ENCODE measurements at places on chromosomes 4 and X. TPM values are rescaled to one million over a fixed set of nuclear protein-coding genes. Genes with fewer than 3 reads are reported as not detected.

DNA sequence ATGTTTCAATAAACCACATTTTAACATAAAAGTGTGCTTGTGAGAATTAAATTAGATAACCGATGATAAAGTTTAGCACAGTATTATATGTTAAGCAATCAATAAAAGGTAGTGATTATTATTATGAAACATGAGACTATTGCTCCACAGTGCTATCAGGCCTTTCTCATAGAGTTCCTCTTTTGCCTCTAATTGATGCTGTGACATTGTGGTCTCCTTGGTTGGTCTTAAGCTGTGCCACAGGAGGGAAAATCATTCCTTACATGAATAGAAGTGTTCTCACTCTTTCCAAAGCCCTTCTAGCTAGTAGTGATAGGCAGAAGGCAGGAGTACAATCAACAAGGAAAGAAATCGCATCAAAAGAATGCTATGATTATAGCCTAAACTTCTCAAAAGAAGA, 9.2 kb upstream of the PDHA2 start:
- DNase-seq = no peak

DNA sequence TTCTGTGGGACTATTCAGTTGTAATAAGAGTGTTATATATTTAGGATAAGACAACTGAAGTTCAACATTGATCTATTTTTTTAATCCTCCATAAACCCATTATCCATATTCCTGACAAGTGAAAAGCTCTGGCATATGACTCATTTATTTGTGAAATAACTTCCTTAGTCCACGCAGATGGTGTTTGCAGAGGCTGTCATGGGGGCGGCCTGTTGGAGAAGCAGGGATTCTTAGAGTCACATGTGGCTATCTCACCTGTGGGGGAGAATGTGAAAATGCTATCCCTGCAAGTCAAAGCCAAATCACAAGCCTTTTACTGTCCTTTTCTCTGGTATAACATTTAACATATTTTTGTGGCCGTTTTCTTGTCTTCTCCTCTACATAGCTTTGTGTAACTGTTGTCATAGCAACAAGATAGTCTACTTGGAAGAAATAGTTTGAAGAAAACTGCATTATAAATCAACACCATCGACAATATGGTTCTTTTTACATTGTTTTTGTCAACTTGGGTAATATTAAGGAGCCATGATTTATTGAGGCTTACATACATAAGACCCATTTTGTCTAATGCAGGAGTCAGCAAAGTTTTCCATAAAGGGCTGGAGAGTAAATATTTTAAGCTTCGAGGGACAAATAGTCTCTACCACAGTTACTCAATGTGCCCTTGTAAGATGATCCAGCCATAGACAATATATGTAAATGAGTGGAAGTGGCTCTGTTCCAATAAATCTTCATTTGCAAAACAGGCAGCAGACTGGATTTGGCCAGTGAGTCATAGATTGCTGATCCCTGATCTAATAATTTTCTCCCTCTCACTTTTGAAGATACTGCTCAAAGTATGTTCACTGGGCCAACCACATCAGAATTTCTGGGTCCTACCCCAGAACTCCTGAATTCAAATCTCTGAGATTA, 395.0 kb downstream of the DTHD1 start:
- no peak for DNase-seq

DNA sequence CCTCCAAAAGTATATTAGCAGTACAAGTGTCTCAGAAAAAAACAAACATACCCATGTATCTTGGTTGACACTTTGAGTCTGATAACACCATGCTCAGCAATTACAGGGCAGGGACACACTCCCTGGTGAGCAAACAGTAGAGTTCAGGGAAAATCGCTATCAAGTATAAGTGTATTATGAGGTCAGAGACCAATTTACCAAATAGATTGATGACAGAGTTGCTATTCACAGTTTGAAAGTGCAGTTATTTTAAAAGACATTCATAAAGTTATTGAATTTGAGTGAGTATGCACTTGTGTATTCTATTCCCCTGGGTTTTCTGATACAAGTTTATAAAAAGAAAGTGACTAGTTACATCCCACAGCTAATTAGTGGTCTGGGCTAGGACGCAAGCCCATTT, 10.2 kb upstream of the LONRF3 start:
- DNase-seq = no peak

DNA sequence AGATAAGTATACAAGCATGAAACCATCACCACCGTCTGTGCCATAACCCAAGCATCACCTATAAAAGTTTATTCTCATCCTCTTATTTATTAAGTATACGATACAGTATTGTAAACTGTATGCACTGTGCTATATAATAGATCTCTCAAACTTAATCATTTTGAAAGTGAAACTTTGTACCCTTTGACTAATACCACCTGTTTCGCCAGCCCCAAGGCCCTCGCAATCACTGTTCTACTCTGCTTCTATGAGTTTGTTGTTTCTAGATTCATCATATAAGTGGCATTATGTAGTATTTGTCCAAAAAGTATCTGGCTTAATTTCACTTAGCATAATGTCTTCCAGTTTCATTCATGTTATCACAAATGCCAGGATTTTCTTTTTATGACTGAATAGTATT, 72.1 kb upstream of the DOCK11 start:
- DNase-seq = no peak

- DNase-seq = no peak
Measured at GRCh38 chr4:97153042-97153441, 990.2 kb downstream of the STPG2 start.

GRCh38 chr4:151922306-151922705, 161.5 kb upstream of the GATB start:
- no peak for DNase-seq

DNA sequence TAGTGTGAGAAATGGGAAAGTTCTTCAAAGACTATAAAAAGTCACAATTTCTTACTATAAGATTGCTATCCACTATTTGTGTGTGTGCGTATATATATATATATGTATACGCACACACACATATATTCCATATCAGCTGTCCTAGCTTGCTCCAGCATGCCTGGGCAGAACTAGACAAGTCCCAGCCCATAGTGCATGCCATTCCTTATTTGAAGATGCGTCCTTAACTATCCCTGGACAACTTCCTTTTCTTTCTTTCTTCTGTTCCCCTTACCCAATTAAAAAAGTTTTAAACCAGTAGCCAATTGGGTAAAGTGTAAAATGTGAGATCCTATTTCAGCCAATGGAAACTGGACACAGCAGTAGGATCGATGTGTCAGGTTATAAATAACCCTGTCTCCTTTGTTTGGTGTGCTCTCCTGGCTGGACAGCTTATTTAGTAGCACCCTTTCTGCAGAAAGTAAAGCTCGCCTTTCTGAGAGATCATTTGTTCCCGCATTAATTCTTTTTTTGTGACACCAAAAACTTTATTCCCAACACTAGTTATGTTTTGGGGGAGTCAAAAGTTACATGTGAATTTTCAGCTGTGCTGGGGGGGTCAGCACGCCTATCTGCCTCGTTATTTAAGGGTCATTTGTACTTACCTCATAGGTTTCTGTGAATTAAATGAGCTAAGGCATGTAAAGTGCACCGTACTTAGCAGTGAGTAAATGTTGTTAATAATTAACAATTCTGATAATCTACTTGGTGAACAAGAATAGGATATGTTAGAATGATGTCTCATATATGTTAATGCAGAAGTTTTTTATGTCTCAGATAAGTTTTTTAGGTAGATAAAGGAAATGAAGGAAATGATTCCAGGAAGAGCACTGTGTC, 40.9 kb downstream of the KDM6A start:
- no peak for DNase-seq

DNA sequence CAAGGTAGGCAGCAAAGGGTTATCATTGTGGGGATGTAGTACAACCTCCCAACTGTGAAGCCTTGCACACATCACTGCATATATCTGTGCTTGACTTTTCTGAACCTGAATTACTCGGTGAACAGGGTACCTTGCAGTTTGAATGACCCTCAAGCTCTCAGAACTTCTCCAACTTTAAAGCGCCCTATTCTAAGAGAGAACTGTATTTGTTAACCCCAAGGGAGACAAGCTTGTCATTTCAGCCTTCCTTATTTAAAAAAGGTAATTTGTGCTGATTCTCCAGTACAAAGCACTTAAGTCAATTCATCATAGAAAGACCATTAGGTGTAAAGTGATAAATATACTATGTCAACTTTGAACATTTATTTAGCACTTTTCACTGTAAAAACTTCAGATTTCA, 122.0 kb upstream of the STS start:
- no peak for DNase-seq

GRCh38 chr4:25345744-25346143, 31.3 kb upstream of the ANAPC4 start:
- no peak for DNase-seq

- DNase-seq = no peak
Measured at GRCh38 chrX:97398030-97398551, 514.4 kb downstream of the RPA4 start.

DNA sequence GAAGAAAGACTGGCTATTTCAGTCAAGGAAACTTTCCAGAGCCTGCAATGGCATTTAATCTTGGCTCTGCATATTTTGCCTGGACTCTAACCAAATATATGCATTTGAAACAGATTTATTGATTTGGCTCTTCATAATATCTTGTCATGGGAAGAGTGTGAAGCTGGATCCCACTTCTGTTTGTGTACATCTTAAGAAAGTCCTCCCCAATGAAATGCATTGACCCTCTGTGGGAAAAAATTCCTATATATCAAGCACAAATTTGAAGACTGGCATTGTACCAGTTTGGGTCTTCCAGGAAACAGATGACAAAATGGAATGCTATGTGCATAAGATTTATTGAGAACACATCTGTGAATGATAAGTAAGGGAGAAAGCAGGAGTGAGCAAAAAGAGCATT, 897.3 kb upstream of the TENM3 start:
- no peak for DNase-seq

DNA sequence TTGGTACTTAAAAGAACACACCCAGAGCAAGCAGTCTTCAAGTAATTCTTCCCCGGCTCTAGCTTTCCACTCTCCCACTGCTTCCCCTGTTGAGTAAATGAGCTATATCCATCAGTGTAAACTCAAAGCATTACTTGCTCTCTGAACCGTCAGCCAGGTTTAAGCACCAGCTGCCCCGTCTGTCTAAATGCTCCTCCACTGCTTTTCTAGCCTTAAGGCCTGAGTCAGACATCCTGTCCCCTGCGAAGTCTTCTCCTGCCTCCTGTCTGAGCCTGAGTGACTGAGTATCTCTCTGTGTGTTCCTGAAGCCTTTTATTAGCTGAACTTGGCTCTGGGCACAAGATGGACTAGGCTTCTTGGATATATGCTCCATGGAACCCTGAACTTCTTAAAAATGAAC, 205.1 kb downstream of the STK32B start:
- DNase-seq = no peak

- peak; percentile 83 for DNase-seq
Measured at GRCh38 chrX:13734278-13735172, at the start of the genes OFD1 and TRAPPC2. OFD1 (plus strand) TSS chrX:13734748; CDS start chrX:13735072, 324 bp downstream. TRAPPC2 (minus strand) TSS chrX:13734620; CDS start chrX:13719963, 14,657 bp downstream.

- DNase-seq = no peak
Measured at GRCh38 chrX:118464501-118464900, 31.1 kb upstream of the DOCK11 start.

DNA sequence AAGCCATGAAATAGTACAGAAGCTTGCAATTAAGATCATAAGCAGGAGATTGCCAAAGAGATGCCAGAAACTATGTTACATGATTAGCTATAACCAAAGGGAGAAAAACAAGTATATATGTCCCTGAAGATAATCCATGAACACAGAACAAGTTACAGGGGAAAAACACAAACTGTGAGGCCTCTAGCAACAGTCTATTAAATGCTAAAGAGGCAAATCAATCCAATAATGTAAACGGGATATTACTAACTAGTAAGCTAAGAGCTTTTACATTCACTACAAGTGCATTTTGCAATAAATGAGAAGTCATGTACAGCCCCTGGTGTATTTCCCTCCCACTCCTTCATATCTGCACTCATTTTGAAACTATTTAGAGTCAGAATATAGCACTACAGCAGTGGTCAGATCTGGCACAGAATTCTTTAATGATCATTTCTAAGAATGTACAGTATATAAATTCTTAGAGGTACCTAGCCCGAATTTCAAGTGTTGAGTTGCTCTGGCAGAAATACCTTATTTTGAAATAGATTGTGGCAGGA, 449.8 kb upstream of the SMIM31 start:
- DNase-seq = no peak

GRCh38 chrX:46812445-46812844, 24.4 kb upstream of the RP2 start:
- no peak for DNase-seq

DNA sequence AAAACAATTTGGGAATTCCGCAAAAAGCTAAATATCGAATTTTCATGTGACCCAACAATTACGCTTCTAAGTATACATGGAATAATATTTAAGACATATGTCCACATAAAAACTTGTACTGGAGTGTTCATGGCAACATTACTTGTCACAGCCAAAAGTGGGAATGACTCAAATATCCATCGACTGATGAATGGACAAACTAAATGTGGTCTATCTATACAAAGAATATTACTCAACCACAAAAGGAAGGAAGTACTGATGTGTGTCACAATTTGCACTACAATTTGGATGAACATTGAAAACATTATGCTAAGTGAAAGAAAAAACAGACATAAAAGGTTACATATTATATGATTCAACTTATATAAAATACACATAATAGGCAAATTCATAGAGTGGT, 71.9 kb downstream of the AFF2 start:
- DNase-seq = no peak

GRCh38 chrX:39814391-39814790, 283.4 kb downstream of the BCOR start:
- no peak for DNase-seq

- no peak for DNase-seq
Measured at GRCh38 chrX:129771266-129771995, 8.3 kb upstream of the SASH3 start.

DNA sequence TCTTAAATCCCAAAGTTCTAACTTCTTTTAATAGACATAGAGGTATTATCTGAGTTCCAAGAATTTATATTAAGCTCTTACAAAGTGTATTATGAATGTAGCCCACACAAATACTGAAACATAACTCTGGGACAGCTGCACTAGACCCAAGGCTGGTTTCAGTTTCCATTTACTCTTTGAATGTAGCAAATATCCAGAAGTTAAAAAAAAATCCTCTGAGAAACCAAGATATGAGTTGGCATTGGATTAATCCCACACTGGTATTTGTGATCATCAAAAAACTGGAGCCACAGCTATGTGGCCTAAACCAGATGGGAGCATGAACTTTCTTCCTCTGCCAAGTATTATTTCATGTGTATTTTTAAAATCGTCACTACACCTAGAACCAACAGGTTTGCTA, 23.6 kb upstream of the SMPX start:
- no peak for DNase-seq

DNA sequence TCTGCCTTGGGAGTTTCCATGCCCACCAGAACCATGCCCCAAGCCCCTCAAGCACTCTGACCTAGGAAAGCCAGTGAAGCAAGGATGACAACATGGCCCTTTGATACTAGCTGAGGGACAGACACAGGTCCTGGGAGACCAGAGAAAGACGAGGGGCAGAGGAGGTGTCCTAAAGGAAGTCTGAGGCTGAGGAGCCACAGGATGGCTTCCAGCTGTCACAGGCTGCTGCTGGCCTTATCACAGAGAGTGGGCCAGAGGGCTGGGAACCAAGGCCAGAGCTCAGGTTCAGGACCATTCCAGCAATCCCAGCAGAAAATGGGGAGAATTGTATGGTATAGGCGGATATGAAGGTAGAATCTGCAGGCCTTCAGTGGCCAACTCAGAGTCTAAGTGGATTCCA, 31.7 kb upstream of the MSANTD1 start:
- no peak for DNase-seq

The ALB gene
- total RNA-seq = 0.66 TPM

The DMP1 gene
- not detected for total RNA-seq

The IQSEC2 gene
- 18.3 TPM for total RNA-seq

The DCHS2 gene
- total RNA-seq = 5.2 TPM

The TKTL2 gene
- 0.32 TPM for total RNA-seq

The CAPN6 gene
- total RNA-seq = not detected

The SMIM10L2A gene
- 1.3 TPM for total RNA-seq

The SERPINA7 gene
- not detected for total RNA-seq

The REST gene
- total RNA-seq = 32.8 TPM

The BEX1 gene
- 0.66 TPM for total RNA-seq

The SLC26A1 gene
- 0.44 TPM for total RNA-seq
